Esophagus squamous epithelium (tissue), 5 donors: ENCODE measurements at places on chromosomes 12 and 14.

DNA sequence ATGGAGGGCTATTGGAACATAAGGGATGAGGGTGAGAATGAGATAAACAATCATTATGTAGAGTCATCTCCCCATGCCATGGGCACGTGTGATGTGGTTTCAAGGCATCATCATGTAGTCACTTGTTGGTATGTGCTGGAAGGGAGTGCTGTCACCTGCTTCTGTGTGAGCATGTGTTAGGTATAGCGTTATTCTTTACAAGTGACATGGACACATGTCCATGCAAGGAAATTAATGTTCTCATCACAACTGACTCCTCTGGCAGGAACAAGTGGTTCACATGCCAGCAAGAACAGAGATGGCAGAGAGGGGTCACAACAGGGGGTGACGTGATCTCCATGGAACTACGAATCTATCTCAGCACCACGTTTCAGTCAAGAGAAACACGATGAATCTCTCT lies 815.8 kb downstream of the BCL11B start:
- no peaks in the 10 kb centered on the region for H3K4me1 ChIP-seq
- DNase-seq, result no peak
- no peaks in the 10 kb centered on the region for H3K27me3 ChIP-seq

DNA sequence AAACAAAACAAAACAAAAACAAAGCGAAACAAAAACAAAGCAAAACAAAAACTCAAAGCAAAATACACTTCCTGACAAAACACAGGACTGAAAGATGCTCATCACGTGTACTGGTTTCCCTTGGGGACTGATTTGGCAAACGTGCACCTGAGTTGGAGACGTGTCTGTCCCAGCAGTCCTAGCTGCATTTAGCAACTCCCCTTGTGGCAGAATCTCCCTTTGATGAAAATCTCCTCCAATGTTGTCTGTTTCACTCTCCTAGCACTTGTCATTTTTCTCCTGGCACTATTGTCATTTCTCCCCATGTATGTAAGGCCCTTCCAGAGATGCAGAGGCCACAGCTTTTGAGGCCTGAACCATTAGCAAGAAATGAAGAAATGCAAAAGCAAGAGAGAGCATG lies 6.8 kb upstream of the SLC24A4 start:
- no peak for DNase-seq
- H3K27ac ChIP-seq, result no peak overlapping the region
- no peaks in the 10 kb centered on the region for H3K4me1 ChIP-seq
- no peak overlapping the region for H3K4me3 ChIP-seq

DNA sequence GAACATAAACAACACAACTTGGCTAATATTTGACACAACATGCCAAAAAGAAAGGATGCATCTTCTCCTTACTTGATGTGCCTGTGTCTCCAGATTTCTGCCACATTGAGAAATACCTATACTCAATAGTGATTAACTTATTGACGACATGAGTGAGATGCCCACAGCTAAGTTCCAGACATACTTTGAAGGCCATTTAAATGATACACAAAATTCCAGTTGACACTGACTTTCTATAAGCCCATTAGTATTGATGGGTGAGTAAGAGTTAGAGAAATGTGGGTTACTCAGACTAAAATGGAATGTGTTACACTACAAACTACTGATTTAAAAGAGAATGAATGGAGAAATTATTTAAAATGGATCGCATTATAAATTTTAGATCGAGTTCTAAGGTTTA lies 838.2 kb upstream of the MGAT4C start:
- DNase-seq, result no peak
- H3K4me3 ChIP-seq, result no peak overlapping the region
- no peaks in the 10 kb centered on the region for H3K27me3 ChIP-seq
- no peaks in the 10 kb centered on the region for H3K4me1 ChIP-seq

- no peaks in the 10 kb centered on the region for H3K27me3 ChIP-seq
- no peak overlapping the region for H3K27ac ChIP-seq
- H3K4me3 ChIP-seq, result no peak overlapping the region
These were observed 19.6 kb downstream of the RMST start for GRCh38 chr12:97482143-97482693.

DNA sequence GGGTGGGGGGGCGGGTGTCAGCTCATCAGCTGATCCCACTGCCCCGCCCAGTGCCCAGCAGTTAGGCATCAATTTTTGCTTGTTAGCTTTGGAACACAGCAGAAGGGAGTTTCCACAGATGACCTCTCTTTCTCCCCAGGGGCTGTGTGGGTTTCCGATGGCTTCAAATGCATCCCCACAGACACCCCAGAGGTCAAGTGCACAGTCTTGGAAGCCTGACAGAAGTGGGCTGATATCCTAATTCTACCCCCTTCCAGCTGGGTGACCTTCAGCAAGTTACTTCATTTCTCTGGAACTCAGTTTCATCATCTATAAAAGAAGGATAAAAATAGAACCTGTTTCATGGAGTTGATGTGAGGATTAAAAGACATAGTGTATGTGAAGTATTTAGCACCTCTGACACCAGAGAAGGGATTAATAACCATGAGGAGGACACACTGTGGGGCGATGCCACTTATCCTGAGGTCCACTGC lies 22.0 kb downstream of the TTC9 start:
- H3K36me3 ChIP-seq, result no peaks in the 10 kb centered on the region
- no peak overlapping the region for H3K27ac ChIP-seq
- peaks cover 42% of the 10 kb centered on the region for H3K4me1 ChIP-seq

DNA sequence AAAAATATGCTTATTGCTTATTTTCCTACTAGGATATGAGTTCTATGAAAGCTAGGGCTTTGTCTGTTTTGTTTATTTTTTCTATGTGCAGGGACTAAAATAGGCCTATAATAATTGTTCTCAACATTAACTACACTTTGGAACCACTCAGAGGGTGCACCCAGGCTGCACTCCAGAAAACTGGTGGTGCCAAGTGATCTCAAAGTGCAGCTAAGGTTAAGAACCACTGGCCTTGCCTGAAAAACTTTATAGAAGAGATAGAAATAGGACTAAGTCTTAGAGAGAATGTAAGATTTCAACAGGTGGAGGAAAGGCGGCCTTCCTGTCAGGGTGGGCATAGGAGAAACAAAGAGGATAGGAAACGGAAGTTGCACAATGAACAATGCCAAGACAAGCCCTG lies 37.7 kb upstream of the NR1H4 start:
- no peak overlapping the region for H3K27ac ChIP-seq
- no peak for DNase-seq
- no peaks in the 10 kb centered on the region for H3K36me3 ChIP-seq
- no peaks in the 10 kb centered on the region for H3K27me3 ChIP-seq
- no peaks in the 10 kb centered on the region for H3K4me1 ChIP-seq
- H3K4me3 ChIP-seq, result no peak overlapping the region

DNA sequence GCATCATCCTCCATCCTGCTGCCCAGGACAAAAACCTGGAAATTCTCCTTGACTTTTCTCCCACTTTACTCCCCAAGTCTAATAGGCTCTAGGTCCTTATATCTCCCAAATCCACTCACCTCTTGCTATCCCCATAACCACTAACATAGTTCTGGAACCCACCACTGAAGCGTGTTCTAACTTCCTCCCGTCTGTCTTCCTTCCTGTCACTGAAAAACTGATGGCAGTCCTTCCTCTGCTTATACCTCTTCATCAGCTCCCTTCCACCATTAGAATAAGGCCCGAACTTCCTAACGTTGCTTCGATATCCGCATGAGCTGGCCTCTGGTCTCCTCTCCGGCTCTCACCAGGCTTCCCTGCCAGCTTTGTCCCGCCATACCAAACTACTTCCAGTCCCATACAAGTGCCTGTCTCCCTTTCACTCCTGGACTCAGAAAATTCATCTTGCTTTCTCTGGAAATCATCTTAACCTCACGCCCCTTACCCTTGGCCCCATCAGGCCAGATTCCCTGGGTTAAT lies 63.0 kb upstream of the BCL2L14 start:
- no peaks in the 10 kb centered on the region for H3K27me3 ChIP-seq
- H3K36me3 ChIP-seq, result no peaks in the 10 kb centered on the region
- H3K4me3 ChIP-seq, result no peak overlapping the region
- H3K27ac ChIP-seq, result no peak overlapping the region

DNA sequence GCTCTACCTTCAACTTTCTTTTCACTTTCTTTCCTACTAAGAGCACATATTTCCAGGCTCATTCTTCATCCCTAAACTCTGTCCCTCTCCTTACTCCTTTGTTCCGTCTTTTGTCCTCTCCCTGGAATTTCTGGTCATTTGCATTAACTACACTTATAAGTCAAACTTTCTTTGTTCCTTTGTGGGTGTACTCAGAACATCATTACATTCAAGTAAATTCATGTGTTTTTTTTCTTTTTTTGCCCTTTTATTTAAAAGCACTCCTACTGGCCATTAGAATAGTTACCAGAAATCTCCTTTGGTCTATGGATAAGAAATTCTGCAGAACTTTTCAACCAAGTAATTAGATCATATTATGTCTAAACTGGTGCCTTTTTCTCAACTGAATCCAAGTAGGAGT lies 802.6 kb downstream of the DIO2 start:
- H3K36me3 ChIP-seq, result no peaks in the 10 kb centered on the region
- no peaks in the 10 kb centered on the region for H3K4me1 ChIP-seq
- DNase-seq, result no peak

GRCh38 chr12:32223941-32224340 lies 117.3 kb downstream of the BICD1 start:
- no peaks in the 10 kb centered on the region for H3K27me3 ChIP-seq
- DNase-seq, result no peak
- H3K36me3 ChIP-seq, result no peaks in the 10 kb centered on the region
- no peaks in the 10 kb centered on the region for H3K4me1 ChIP-seq
- no peak overlapping the region for H3K27ac ChIP-seq

DNA sequence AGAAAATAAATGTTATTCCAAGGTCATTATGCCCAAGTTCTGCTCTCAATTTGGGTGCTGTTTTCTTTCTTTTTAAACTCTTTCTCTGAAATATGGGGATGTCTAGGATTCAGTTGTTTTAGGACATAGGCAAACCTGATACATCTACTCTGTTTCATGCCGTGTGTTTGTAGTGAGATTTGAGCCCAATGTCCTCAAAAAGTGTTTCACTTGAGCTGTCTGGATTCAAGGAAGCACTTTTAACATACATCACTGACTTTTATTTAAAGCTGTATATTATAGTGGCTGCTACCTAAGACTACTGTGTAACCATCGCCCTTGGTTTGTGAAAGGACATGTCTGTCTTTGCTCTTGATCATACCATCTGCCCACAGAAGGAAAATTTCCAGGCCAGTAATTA lies 709.3 kb upstream of the STXBP6 start:
- H3K27me3 ChIP-seq, result no peaks in the 10 kb centered on the region
- H3K36me3 ChIP-seq, result no peaks in the 10 kb centered on the region
- no peak overlapping the region for H3K27ac ChIP-seq
- no peak overlapping the region for H3K4me3 ChIP-seq
- H3K4me1 ChIP-seq, result no peaks in the 10 kb centered on the region
- DNase-seq, result no peak

DNA sequence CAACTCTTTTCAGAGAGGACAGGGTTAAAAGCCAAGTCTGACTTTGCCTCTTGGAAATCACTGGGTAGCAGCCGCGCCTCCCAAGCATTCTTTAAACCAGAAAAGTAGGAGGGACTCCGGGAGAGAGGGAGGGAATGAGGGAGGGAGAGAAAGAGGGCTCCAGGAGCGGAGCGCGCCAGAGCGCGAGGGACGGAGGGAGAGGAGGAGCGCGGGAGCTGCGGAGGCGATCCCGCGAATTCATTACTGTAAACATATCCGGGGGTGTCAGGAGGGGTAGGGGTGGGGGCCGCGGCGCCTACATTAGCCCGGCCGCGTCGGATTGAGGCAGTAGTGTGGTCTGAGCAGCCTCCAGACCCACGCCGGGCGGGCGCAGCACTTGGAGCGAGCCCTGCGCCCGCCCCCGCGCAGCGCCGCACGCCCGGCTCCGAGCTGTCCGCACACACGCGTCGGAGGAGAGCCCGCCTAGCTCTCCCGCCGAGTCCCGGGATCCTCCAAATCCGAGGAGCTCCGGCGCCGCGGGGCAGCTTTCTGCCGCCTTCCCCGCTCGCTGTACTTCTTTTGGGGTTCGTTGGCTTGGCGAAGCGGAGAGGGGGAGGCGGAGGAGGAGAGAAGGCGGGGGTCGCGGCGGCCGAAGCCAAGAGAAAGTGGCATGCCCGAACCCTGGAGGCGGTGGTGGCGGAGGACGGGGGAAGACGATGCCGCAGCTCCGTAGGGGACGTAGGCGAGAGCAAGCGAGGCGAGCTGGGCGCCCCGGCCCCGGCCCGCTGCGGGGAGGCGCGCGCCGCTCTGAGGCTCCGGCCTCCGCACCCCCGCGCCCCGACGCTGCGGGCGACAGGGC lies 3.3 kb downstream of the FLRT2 start:
- DNase-seq, result no peak
- H3K36me3 ChIP-seq, result no peaks in the 10 kb centered on the region
- H3K4me1 ChIP-seq, result peaks cover 14% of the 10 kb centered on the region
- H3K27me3 ChIP-seq, result peaks cover 66% of the 10 kb centered on the region

- no peak for DNase-seq
- H3K4me1 ChIP-seq, result no peaks in the 10 kb centered on the region
- no peak overlapping the region for H3K27ac ChIP-seq
- H3K36me3 ChIP-seq, result no peaks in the 10 kb centered on the region
- no peaks in the 10 kb centered on the region for H3K27me3 ChIP-seq
These were observed 160.8 kb upstream of the SFSWAP start for GRCh38 chr12:131550121-131550520.

GRCh38 chr12:81617915-81618314 lies 141.2 kb downstream of the PPFIA2 start:
- H3K27ac ChIP-seq, result no peak overlapping the region
- no peak overlapping the region for H3K4me3 ChIP-seq
- no peaks in the 10 kb centered on the region for H3K27me3 ChIP-seq
- H3K36me3 ChIP-seq, result no peaks in the 10 kb centered on the region
- DNase-seq, result no peak

DNA sequence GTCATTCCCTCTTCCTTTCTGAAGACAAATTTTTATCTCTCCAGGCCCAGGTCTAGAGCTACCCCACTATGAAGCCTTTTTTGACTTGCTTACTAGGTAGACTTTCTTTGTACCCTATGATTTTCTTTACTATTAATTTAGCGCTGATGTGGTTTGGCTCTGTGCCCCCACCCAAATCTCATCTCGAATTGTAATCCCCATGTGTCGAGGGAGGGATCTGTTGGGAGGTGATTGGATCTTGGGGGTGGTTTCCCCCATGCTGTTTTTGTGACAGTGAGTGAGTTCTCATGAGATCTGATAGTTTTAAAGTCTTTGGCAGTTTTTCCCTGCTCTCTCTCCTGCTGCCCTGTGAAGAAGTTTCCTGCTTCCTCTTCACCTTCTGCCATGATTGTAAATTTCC lies 118.1 kb downstream of the SLC38A1 start:
- H3K4me3 ChIP-seq, result no peak overlapping the region
- no peaks in the 10 kb centered on the region for H3K36me3 ChIP-seq
- H3K27ac ChIP-seq, result no peak overlapping the region
- no peaks in the 10 kb centered on the region for H3K27me3 ChIP-seq
- DNase-seq, result no peak
- peaks cover 7% of the 10 kb centered on the region for H3K4me1 ChIP-seq

GRCh38 chr14:52399921-52400595 lies 85.9 kb downstream of the PTGER2 start:
- no peaks in the 10 kb centered on the region for H3K27me3 ChIP-seq
- H3K4me1 ChIP-seq, result peaks cover 3% of the 10 kb centered on the region
- H3K27ac ChIP-seq, result no peak overlapping the region
- H3K4me3 ChIP-seq, result no peak overlapping the region
- no peaks in the 10 kb centered on the region for H3K36me3 ChIP-seq

GRCh38 chr12:6840330-6840729 lies 395 bp upstream of the GNB3 start:
- no peak for DNase-seq
- no peaks in the 10 kb centered on the region for H3K4me1 ChIP-seq
- no peaks in the 10 kb centered on the region for H3K36me3 ChIP-seq
- H3K27ac ChIP-seq, result no peak overlapping the region
